ENCODE measurements at places on chromosomes 2 and 18.

GRCh38 chr2:24579053-24579803, 88.2 kb downstream of the NCOA1 start:
- DNase-seq, result no peak

DNA sequence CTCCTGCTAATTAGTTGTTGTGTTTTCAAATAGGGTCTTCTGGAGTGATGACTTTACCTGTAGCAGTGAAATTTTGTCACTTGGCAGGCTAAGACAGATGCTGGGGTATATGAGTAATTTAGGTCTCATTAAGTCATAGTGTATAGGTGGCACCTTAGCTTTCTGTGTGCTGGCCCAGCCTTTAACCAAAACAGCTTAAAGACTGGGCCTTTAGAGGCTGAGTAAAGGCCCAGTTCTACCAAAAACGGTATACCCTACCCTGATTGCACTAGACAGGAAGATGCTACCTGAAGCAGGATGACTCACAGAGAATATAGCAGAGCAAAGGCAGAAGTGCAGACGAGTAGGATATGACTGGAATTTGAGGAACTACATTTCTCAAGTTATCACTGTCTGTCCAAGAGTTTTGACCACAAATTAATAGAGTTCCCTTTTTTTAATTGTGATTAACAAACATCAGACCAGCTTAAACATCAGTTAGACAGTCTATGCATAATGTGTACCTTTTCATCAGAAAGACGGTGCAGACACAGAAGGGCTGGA, 337.9 kb upstream of the SALL3 start:
- DNase-seq, result no peak

DNA sequence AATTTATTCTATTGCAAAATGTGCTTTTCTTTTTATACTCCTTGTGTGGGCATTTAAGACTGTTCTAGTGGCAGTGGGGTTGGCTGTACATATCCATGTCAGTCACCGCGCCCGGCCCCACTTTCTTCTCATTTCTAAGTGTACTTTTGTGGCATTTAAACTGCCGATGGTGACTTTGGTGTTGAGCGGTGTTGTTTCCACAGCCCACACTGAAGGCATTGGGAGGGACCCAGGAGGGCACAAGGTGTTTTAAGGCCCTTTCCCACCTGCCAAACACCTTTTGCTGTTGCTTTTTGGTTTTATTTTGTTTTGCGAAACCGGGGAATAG, 369.7 kb downstream of the MTX2 start:
- no peak for DNase-seq

GRCh38 chr2:48175254-48175653, 269.0 kb upstream of the FBXO11 start:
- DNase-seq, result no peak

DNA sequence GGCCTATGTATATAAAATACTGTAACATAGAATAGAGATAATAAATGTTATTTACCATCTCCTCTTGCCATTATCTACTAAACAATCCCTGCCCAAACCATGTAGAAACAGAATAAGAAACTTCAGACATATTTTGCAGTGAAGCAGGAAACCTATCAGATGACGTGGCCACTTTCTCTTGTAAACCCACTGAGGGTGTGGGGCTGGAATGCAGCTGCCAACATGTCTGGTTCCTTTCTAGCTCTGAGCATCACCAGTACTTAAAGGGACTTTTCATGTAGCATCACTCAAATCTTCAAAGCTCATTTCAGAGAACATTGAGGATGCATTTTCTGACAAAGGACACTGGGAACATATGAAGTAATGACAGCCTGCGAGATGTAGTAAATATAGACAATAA, 251.8 kb downstream of the LPIN1 start:
- no peak for DNase-seq

GRCh38 chr2:58594762-58595161, 353.6 kb upstream of the FANCL start:
- no peak for DNase-seq

GRCh38 chr18:46080156-46080555, 8.1 kb upstream of the PSTPIP2 start:
- DNase-seq, result no peak

- no peak for DNase-seq
Measured at GRCh38 chr2:69495861-69496260, 58.6 kb upstream of the NFU1 start.

DNA sequence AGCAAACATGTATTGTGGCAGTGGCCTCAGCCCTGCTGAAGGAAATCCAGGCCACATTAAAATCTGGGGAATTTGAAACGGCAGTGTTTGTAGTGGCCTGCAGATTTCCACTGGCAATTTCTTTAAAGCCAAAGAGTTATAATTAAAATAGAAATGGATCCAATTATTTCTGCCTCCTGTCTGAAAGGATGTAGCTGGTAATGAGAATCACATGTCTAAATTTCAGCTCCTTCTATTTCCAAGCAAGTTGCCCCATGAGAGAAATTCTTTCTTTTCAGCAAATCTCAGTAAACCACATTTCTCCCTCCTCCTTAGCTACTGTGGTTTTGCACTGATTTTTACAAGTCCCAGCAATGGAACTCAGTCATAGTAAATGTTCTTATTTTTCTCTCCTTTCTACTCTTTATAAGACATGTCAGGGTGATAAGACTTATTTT, 55.4 kb upstream of the ZNF396 start:
- no peak for DNase-seq

DNA sequence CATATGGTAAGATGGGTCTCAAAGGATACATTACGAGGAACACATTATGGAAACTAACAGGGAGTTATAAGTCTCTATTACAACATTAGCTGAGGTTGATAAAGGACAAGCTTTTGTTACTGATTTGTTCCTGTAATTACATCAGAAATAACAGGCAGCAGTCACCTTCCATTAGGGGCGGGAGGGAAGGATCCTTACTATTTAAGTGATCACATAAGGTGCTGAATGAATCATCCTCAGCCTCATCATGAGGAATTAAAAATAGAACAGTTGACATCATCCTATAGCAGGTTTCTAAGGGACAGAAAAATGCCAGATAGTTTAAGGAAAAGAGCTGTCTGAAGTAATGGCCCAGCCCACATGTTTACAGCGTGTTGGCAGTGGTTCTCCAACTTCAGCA, 86.9 kb upstream of the MGAT5 start:
- no peak for DNase-seq

GRCh38 chr18:31774477-31774785, 13.8 kb upstream of the SLC25A52 start:
- DNase-seq, result no peak

GRCh38 chr2:170742000-170742399, 26.9 kb downstream of the SP5 start:
- no peak for DNase-seq

- no peak for DNase-seq
Measured at GRCh38 chr2:176388861-176389260, 119.6 kb downstream of the MTX2 start.

DNA sequence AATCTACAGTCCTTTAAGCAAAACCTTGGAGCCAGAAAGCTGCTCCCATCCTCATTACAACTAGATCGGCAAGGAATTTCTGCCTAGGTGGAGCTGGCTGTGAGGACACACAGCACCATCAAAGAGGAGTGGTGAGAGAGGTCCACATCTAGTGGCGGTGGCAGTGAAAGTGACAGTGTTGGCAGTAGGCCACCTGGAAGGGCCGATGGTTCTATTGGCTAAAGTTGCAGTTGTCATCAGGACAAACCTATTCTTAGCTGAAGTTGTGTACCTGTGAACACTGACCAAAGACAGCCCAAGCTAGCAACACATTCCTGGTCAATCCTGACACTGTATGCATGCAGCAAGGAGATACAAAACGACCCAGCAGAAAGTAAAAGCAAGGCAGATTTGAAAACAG, 218.1 kb upstream of the CHAC2 start:
- no peak for DNase-seq

GRCh38 chr18:765764-766549, 46.1 kb downstream of the YES1 start:
- DNase-seq, result no peak

GRCh38 chr18:41972067-41972925, 17.3 kb downstream of the PIK3C3 start:
- no peak for DNase-seq

DNA sequence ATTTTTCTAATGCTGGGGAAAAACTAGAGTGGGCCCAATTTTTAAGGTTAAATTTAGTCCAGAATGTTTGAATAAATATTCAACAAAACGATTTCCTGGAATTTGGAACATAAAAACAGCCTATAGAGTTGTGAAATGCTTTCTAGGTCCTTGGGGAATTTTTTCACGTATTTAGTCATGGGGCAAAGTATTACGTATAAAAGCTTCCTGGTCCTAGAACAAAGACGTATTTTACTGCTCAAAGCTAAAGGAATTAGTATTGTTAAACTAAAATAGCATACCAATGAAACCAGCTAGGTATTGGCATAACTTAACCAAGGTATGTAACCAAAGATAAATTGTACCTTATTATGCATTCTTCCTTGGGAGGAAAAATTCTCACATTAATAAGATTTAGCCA, 1.6 kb downstream of the SESTD1 start:
- DNase-seq, result no peak

- no peak for DNase-seq
Measured at GRCh38 chr2:681312-681711, 4.1 kb upstream of the TMEM18 start.

- peak; percentile 37 for DNase-seq
Measured at GRCh38 chr2:172995323-172996244, 80.1 kb upstream of the MAP3K20 start.

DNA sequence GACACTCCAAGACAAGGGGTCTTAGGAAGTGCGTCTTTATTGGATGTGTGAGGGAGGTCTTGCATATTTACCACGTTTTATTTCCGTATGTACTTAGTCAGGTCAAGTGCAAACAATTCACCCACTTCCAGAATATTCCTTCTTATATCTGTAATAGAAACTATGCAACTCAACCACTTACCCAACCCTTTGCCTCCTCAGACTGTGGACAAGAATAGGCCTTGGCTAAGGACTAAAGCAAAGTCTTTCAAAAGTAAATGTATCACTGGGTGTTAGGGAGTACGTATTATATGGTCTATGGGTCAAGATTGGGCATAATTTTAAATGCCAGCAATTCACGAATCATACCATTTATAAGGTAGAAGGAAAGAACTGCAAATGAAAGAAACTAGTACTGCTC, 484.8 kb downstream of the MBD2 start:
- no peak for DNase-seq

GRCh38 chr2:40556293-40556692, 104.4 kb upstream of the SLC8A1 start:
- DNase-seq, result no peak

- DNase-seq, result no peak
Measured at GRCh38 chr2:19505199-19506136, 147.0 kb upstream of the OSR1 start.

GRCh38 chr2:43142921-43143438, 83.4 kb downstream of the ZFP36L2 start:
- no peak for DNase-seq

DNA sequence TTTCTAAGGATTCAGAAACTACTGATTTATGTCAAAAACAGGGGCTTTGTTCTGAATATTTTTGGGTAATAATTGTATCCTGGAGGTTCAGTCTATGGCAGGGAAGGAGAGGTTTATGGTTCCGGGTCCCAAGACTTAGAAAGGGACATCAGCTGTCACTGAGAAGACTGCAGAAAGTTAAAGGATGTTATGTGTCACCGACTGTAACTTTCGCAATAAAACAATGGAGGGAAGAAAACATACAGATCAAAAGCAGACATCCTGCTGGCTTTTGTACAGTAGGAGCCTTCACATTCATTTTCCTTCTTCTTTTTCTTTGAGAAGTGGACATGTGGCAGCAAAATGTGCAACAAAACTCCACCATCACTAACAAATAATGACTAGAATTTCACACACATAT, 900.7 kb upstream of the SOX11 start:
- no peak for DNase-seq

- DNase-seq, result no peak
Measured at GRCh38 chr2:24399434-24400206, 39.3 kb upstream of the ITSN2 start.

DNA sequence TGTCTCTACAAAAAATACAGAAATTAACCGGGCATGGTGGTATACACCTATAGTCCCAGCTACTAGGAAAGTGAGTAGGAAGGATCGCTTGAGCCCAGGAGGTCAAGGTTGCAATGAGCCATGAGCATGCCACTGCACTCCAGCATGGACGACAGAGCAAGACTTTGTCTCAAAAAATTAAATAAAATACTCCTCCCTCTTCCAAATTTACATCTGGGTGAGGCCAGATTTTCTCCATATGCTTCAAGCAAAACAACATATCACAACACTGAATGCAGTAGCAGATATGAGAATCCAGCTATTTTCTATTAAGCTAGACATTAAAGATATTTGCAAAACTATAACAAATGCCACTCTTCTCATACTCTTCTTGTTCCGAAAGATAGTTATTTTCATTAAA, 20.9 kb downstream of the MEMO1 start:
- DNase-seq, result no peak

DNA sequence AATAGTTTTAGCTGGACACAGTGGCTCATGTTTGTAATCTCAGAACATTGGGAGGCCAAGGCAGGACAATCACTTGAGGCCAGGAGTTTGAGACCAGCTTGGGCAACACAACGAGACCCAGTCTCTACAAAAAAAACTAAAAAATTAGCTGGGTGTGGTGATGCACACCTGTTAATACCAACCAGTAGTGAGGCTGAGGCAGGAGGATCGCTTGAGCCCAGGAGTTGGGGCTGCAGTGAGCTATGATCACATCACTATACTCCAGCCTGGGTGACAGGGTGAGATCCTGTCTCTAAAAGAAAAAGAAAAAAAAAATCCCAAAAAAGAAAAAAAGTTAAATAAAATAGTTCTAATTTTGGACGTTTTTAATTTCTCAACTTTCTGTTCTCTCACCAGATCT, 68.7 kb downstream of the MAP4K3 start:
- DNase-seq, result no peak

- DNase-seq, result no peak
Measured at GRCh38 chr2:20430461-20431300, 16.2 kb upstream of the RHOB start.

- no peak for DNase-seq
Measured at GRCh38 chr2:4047961-4048891, 344.9 kb downstream of the DCDC2C start.

GRCh38 chr2:167140767-167141166, 252.5 kb downstream of the XIRP2 start:
- DNase-seq, result peak; percentile 7

GRCh38 chr2:232436381-232437194, 19.4 kb upstream of the ALPI start:
- no peak for DNase-seq

GRCh38 chr18:3184275-3184963, 35.3 kb downstream of the MYOM1 start:
- no peak for DNase-seq

- no peak for DNase-seq
Measured at GRCh38 chr18:46920067-46920466, 2.7 kb downstream of the KATNAL2 start.

GRCh38 chr2:19351899-19352697, 6.3 kb downstream of the OSR1 start:
- no peak for DNase-seq

All from pancreas (tissue), 10 donors.